ENCODE measurements at places on chromosomes 4 and X.

DNA sequence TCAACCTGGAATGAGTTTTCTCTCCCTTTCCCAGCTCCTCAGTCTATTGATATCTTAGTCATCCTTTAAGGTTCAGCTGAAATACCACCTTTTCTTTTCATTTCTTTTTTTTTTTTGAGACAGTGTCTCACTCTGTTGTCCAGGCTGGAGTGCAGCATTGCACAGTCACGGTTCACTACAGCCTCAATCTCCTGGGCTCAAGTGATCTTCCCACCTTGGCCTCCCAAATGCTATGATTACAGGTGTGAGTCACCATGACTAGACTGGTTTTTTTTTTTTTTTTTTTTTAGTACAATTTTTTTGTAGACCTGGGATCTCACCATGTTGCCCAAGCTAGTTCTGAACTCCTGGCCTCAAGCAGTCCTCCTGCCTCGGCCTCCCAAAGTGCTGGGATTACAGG, 28.9 kb downstream of the AFF1 start:
- DNase-seq: peak; percentile 69

- DNase-seq: no peak
Measured at GRCh38 chrX:122113376-122113775, 1066.0 kb downstream of the GLUD2 start.

- no peak for DNase-seq
Measured at GRCh38 chr4:13794819-13795565, 167.5 kb upstream of the BOD1L1 start.

GRCh38 chrX:39196192-39197102, 395.2 kb downstream of the MID1IP1 start:
- DNase-seq: peak; percentile 24

- no peak for DNase-seq
Measured at GRCh38 chr4:139743027-139743426, 77.4 kb downstream of the MGST2 start.

- DNase-seq: peak; percentile 96
Measured at GRCh38 chr4:101977076-101977475, 186.5 kb downstream of the BANK1 start.

DNA sequence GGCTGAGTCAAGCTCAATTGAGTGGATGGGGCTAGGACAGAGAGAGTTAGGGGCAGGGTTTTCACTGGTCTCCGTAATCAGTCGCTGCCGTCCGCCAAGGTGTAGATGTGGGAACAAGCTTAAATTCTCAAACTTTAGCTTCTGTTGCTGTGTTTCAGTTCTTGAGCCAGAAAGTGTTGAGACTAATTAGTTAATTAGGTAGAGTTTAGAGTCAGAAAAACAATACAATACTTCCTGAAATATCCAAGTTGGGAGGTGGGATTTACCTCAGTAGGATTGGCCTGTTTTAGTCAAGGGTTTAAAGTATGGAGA, 1.1 kb upstream of the UBE2D3 start:
- no peak for DNase-seq

DNA sequence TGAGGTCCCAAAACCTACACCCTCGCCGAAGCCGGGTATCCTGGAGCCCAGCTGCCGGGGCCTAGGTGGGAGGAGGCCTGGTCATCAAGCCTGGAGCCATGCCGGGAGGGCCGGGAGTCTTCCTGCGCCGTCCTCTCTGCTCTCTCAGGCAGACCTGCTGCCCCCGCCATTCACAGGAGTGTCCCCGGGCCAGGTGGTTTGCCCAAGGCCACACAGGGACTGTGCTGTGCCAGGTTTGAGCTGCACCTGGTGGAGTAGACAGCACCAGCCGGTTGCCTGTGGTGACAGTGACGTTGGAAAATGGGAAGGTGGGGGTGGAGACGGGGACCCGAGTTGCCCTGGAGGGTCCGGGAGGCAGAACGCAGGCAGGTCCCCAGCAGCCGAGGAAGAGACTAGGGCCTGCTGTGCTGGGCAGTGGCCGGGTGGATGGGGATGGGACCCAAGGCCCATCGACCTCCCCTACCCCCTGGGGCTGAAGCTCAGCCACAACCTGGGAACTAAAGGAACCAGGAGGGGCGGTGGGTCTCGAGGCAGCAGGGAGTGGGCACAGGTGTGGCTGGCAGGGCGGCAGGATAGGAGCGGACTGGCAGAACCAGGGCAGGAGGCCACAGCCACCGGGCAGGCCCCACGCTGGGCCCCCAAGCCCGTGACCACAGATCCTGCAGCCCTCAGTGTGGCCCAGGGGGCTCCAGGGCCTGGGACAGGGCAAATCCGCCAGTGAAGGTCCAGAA, 9.5 kb downstream of the DOK7 start:
- no peak for DNase-seq

DNA sequence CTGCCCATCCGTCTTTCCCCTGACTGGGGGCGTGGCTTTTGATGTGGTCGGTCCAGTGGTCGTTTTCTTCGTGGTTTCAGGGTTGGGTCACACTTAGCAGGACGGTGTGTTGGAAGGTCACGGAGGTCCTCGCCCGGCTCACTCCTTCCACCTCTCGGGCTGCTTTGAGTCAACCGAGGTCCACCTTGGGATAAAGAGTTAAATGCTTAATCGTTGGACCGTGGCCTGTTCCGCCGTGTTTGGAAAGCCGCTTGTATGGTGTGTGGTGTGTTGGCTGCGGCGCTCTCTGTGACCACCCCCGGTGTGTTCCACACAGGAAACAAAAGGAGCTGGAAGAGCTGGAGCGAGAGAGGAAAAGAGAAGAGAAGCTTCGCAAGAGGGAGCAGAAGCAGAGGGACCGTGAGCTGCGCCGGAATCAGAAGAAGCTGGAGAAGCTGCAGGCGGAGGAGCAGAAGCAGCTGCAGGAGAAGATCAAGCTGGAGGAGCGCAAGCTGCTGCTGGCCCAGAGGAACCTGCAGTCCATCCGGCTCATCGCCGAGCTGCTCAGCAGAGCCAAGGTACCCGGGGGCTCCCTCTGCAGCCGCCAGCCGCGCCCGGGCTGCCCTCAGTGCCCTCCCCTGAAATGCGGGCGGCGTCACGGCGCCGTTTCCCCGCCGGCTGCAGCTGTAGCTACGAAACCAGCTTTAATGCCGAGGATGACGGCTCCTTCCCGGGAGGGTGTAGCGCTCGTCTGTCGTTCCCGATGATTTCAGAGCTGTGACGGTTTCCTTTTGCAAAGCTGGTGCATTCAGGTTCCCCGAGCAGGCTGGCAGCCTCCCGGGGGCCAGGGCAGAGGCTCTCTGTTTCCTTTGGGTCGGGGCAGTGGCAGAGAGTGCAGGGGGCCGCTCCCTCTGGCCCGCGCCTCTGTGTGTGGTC, 7.7 kb downstream of the AKAP17A start:
- no peak for DNase-seq

- DNase-seq: peak; percentile 0
Measured at GRCh38 chr4:11073621-11074051, 355.1 kb downstream of the HS3ST1 start.

GRCh38 chr4:70583952-70584834, 7.9 kb upstream of the AMBN start:
- DNase-seq: peak; percentile 23

DNA sequence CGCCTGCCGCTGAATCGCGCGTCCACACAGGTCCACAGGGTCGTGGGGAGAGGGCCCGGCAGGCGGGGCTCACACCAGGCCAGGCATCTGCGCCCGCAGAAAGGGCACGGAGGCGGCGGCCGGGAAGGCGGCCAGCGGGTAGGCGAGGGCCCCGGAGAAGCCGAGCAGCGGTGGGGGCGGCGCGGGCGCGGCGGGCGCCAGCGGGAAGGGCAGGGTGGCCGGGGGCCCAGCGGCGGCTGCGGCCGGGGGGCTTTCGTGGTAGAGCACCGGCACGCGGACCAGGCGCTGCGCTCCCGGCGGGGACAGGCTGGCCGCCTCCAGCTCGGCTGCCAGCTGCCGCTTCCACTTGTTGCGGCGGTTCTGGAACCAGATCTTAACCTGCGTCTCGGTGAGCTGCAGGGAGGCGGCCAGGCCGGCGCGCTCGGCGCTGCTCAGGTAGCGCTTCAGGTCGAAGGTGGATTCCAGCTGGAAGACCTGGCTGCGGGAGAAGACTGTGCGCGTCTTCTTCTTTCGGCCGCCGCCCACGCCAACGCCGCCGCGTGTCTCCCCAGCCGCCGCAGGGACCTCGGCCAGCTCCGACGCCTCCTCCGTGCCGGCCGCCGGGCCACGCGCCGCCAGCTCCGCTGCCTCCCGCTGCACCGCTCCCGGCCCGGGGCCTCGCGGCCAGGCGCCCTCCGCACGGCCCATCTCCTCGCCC, 3.9 kb downstream of the HMX1 start:
- no peak for DNase-seq

GRCh38 chrX:129769467-129770154, 10.1 kb upstream of the SASH3 start:
- DNase-seq: no peak

- no peak for DNase-seq
Measured at GRCh38 chr4:127856196-127856812, 24.4 kb upstream of the PLK4 start.

- DNase-seq: no peak
Measured at GRCh38 chr4:183333202-183333601, 11.0 kb upstream of the CLDN24 start.

GRCh38 chr4:182876427-182876826, 40.8 kb downstream of the DCTD start:
- no peak for DNase-seq

DNA sequence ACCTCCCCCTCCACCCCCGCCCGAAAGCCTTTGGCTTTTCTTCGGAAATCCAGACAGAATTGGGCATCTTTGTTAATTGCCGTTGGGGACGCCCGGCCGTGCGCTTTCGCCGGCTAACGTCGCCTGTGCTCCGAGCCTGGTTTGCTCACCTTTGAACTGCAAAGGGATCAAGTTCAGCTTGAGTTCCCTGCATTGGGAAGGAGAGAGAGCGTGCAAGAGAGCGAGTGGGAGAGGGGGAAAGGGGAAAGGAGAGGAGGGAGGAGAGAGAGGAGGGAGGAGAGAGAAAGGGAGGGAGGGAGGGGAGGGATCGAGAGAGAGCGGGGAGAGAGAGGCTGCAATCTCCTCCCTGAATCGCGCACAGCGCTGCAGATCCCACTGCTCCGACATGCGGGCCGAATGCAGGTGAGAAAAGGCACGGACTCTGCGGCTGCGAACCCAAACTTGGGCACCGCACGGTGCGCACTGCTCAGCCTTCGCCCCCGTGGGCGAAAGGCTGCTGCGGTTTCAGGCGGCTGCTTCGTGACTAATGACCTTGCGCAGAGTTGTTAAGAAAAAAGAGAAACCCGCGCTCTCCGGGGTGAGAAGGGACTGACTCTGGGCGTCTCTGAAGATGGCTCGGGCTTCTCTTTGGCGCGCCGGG, at the start of gene PCDH7:
Gene PCDH7 (plus strand): TSS at position 349 of the 640 bp plus-strand sequence. CDS start 1,054 bp downstream, outside the sequence.
- peak; percentile 78 for DNase-seq

GRCh38 chrX:39442332-39442731, 641.1 kb downstream of the MID1IP1 start:
- no peak for DNase-seq

- DNase-seq: no peak
Measured at GRCh38 chrX:132409780-132410556, 78.9 kb downstream of the MBNL3 start.

GRCh38 chr4:87633243-87633642, 16.8 kb upstream of the DMP1 start:
- peak; percentile 8 for DNase-seq

DNA sequence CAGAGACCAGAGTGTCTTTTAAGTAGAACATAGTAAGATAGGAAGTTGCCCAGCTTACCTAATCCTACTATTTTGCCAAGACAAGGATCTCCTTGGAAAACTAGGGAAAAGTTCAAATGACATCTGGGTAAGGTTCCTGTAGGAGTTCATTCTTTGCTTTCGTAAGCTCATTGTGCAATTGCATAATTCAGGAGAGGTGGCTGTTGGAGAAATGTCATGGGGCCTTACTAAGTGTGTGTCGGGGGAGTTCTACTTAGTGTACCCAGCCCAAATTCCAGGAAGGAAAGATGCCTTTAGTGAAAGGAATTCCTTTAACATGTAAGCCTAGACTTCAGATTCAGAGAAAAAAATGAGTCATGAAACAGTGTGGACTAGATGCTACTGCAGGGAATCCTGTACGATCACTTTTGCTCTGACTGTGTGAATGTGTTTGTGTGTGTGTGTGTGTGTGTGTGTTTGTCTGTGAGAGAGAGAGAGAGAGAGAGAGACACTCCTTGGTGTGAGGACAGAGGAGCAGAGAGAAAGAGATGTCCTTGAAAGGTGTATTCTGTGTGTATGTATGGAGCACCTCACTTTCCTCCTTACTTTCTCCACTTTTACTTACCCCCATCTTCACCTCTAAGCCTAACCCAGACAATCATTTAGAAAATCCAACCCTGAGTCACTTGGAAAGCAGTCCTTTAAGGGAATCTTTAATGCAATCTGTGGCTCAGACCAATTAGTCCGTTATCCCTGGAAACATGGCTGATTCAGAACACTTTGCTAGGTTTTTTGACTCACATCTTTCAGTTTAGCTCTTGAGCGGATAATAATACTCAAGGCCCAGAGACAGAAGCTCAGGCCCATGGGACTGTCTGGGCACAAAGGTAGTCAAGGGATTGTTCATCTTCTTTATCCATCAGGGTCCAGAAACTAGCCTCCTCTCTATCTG, 114.5 kb upstream of the ACSL4 start:
- peak; percentile 82 for DNase-seq

- DNase-seq: no peak
Measured at GRCh38 chr4:81622028-81622427, 150.3 kb upstream of the RASGEF1B start.

DNA sequence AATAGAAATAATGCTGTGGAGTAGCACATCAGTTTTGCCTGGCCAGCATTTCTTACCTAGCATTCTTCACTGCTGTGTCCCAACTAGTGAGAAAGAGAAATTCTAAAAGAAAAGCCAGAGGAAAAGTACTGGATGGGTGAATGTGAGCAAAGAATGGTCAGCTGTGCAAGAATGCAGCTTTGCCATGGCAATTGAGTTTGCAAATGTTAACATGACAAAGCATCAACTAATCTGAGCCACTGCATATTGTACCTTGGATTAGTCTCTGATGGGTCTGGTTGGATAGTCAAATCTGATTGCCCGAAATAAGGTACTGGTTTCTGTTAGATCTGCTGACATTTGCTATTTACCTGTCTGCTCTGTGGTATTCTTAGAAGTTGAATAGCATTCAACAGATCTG, 38.7 kb downstream of the ADD1 start:
- no peak for DNase-seq

- DNase-seq: no peak
Measured at GRCh38 chr4:172256820-172257219, 443.6 kb downstream of the GALNTL6 start.

GRCh38 chrX:13346646-13347045, 26.8 kb upstream of the ATXN3L start:
- no peak for DNase-seq

DNA sequence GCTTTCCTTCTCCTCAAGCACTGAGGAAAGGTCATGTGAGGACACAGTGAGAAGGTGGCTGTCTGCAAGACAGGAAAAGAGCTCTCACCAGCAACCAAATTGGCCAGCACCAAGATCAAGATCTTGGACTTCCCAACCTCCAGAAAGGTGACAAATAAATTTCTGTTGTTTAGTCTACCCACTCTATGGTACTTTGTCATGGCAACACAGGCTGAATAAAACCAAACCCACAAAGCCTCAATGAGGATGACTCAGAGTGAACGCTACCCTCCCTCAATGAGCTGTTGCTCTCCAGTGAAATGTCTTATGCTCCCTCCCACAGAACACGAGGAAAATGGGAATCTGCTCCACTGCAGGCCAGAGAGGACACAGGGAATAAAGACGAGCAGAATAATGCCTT, 244.1 kb downstream of the RAB28 start:
- peak; percentile 55 for DNase-seq

GRCh38 chr4:99857307-99857706, 36.9 kb downstream of the LAMTOR3 start:
- DNase-seq: no peak

GRCh38 chr4:150039274-150040127, 38.7 kb upstream of the DCLK2 start:
- no peak for DNase-seq
